ENCODE measurements at places on chromosomes 6 and 20. TPM values are rescaled to one million over a fixed set of nuclear protein-coding genes. Genes with fewer than 3 reads are reported as not detected.

GRCh38 chr6:56906752-56907151, 48.2 kb upstream of the BEND6 start:
- DNase-seq: peak; percentile 59

- no peak for DNase-seq
Observed at GRCh38 chr20:1897541-1897940, 2.3 kb downstream of the SIRPA start.

- no peak for DNase-seq
Observed at GRCh38 chr6:157261606-157262005, 61.7 kb downstream of the TMEM242 start.

DNA sequence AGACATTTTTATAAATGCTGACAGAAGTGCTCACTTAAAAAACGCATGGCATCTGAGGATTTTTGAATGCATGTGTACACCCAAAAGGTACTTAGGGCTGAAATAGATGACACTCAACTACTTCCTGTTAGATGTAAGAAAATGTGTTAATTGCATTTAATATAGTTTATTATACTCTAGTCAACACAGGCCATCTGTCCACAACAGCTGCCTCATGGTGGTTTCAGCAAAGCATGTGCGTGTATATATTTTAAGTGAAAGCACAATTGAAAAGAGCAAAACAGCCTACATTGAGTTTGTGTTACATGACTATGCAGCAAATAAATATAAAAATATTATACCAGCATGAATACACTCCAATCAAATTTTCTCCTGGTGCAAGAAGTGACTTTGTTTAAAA, 1233.0 kb upstream of the EYS start:
- no peak for DNase-seq

GRCh38 chr20:24407151-24407550, 62.3 kb upstream of the SYNDIG1 start:
- DNase-seq: no peak

DNA sequence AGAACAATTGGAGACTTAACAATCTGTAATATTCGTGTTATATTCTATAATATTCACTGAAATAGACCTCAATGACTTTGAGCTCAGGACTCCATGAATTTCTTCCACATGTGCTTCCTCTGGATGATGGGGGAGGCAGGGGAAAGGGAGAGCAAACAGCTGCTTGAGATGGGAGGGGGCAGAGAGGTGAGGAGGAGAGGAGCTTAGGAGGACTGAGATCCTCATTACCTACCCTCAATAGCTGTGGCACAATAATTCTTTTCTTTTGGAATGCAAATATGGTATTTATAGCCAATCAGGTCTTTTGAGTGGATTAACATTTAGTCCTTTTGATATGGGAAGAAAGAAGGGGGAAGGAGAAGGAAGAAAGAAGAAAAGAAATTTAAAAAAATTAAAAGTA, 64.1 kb upstream of the ZNF217 start:
- peak; percentile 28 for DNase-seq

- DNase-seq: no peak
Observed at GRCh38 chr6:34445313-34445860, 19.5 kb upstream of the RPS10 start.

DNA sequence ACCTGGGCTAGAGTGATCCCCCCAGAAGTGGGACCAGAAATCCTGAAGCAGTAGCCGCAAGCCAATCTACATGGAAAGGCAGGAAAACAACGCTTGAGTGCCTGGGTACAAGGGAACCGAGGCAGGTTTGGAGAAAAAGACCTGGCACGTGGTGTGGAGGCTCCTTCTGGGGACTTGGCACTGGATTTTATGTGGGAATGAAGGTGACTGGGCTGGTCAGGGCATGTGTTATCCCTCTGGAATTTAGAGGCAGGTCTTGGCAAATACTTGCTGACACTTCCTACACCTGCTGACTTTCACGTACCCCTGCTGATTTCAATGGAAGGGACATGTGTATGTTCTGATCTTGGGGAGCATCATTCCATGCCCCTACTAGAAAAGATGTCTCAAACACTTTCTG, 25.0 kb upstream of the FAM217A start:
- peak; percentile 59 for DNase-seq

DNA sequence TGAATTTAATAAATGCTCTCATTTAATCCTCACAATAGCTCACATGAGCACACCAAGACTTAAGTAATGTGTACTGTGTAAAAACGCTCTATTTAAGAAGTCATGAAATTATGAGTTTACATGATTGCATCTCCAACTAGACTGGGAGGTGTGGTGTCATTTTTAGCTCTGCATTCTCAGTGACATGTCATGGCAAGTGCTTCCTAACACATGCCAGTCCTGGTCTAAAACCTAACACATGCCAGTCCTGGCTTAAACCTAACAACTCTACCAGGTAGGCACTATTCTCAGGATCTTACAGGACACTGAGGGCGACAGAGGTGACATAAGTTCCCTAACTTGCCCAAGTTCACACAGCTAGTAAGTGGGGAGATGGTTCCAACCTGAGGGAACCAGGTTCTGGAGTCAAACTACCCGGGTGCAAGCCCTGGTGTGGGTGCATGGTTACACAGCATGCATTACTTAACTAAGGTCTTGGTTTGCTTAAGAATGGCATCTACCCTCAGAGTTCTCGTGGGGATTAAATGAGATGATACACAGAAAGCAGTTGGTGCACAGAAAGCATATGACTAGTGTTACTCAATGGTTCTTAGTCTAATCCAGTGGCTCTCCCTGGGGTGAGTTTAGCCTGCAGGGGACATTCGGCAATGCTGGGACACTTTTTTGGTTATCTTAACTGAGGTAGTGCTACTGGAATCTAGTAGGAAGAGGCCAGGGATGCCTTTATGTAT, 14.7 kb downstream of the CLDN20 start:
- DNase-seq: no peak

GRCh38 chr20:24616258-24617079, 147.0 kb downstream of the SYNDIG1 start:
- DNase-seq: no peak

- peak; percentile 87 for DNase-seq
Observed at GRCh38 chr6:132648356-132648755, 10.6 kb downstream of the TAAR1 start.

- DNase-seq: no peak
Observed at GRCh38 chr6:129871221-129871620, 10.1 kb upstream of the TMEM244 start.

GRCh38 chr6:166300357-166300987, 7.7 kb downstream of the PRR18 start:
- DNase-seq: no peak

- DNase-seq: no peak
Observed at GRCh38 chr20:22003680-22004079, 298.2 kb downstream of the PAX1 start.

- DNase-seq: peak; percentile 91
Observed at GRCh38 chr20:1860446-1860845, 34.8 kb upstream of the SIRPA start.

DNA sequence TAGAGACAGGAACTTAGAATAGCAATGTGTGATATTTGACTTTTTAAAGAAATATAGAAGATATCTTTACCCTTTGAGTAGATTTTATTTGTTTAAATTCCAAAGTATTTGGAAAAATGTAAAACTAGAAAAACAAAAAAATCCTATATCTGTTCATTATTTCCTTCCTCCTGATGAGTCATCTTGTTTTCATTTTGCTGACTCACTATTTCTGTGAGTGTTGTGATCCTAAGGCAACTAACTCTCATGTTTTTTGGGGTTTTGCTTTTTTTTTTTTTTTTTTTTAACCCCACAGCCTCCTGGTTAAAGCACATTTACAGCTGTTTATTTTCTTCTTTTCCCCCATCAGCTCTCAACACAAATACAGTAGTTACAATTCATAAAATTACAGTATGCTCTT, 37.8 kb upstream of the THEMIS start:
- peak; percentile 84 for DNase-seq

DNA sequence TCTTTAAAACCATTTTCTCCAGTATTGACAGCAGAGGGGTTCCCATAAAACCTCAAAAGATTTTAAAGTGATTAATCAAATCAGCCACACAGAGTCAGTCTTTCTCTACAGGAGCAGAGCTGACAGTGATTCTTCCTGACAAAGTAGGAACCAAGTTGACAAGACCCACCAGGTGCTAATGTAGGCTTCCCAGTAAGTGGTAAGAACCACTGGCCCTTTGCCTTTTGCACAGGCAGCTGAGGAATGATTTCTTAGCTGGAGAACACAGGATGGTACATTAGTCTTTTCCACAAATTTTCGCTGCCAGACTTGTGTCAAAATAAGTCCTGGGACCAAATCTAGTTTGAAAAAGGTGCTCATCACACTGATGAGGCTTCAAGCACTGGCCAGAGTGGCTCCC, 95.8 kb downstream of the ARMC2 start:
- DNase-seq: no peak

- DNase-seq: peak; percentile 48
Observed at GRCh38 chr6:45507186-45507585, 129.5 kb upstream of the SUPT3H start.

- peak; percentile 65 for DNase-seq
Observed at GRCh38 chr20:63969838-63970713, at the start of gene ZNF512B. Gene ZNF512B, minus strand, starts transcription at chr20:63969930. Its CDS starts 1,980 bp downstream, at chr20:63967950.

DNA sequence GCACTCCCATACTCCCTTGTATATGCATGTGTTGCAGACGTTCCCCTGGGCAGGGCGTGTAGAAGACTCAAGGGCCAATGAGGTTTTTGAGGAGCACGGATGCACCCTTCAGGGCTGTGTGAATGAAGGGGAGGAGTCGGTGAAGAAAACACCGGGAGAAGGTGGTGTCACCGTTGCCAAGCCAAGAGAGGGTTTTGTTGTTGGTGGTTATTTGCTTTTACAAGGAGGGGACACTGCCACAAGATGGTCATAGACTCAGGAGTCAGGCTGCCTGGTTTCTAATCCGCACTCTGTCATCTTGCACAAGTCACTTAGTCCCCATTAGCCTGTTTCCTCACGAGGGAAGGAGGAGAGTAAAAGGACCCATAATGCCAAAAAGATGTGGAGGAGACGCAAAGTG, 124.0 kb downstream of the PXDC1 start:
- no peak for DNase-seq

DNA sequence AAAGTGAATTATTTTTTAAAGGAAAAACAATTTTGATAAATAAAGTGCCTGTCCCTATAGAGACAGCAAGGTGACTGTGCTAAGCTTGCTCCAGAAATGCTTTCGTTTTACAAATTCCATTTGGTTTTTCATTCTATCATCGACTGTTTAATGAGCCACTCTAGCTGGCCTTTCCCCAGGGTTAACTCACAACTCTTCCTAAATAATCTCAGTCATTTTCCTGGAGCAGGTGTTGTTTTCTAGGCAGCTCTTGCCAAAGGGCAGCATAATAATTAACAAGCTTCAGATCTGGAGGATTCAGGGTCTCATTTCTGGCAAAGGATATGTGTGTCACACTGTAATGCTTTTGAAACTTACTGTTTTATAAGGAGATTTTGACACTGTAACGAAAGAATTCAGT, 184.2 kb downstream of the KHDC1L start:
- DNase-seq: no peak

GRCh38 chr20:43923322-43923721, 8.7 kb downstream of the TOX2 start:
- no peak for DNase-seq

GRCh38 chr6:33049323-33050013, 24.0 kb downstream of the HLA-DPA1 start:
- DNase-seq: no peak

DNA sequence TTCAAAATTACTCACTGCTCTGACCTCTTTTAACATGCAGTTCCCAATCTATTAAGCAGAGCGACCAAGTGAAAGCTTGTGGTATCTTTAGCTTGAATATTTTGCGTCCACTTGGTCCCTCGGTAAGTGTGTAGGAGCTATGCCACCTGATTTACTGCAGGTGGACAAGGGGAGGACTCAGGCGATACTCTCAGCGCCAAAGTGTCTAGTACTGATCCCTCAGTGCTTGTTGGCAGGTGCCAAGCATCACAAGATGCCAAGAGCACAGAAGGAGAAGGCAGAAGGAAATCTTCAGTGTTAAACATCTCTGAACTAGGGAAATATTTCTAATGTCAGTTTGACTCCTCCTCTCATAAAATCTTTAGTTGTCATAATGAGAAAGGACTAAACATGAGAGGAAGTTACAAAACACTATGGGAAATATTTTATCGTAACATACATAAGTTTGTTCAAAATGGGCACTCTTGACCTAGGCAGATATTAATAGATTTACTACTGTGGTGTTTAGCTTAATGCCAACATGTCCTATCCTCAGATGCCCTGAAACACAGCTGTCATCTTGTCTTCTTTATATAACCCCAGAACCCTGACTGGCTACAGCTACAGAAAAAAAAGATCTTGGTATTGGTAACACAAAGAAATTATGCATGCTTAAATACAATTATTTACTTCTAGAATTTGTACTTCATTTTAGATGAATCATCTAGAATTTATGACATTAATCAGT, 19.5 kb downstream of the NHLRC1 start:
- no peak for DNase-seq

GRCh38 chr6:40727271-40727670, 140.1 kb upstream of the LRFN2 start:
- DNase-seq: no peak

The SLC17A9 gene
- total RNA-seq: not detected

The PLEKHG1 gene
- total RNA-seq: not detected

The CST9 gene
- total RNA-seq: not detected

The DSN1 gene
- total RNA-seq: 73.1 TPM

The BFSP1 gene
- total RNA-seq: 5.5 TPM

The CCM2L gene
- not detected for total RNA-seq

The NDUFAF5 gene
- total RNA-seq: 27.6 TPM

The OR12D3 gene
- not detected for total RNA-seq

The DYNLRB1 gene
- total RNA-seq: 305 TPM

The NECAB3 gene
- 32.0 TPM for total RNA-seq

The CGA gene
- total RNA-seq: 26.6 TPM

The ENPP3 gene
- total RNA-seq: 0.54 TPM

The FHL5 gene
- total RNA-seq: not detected

The SAYSD1 gene
- total RNA-seq: 24.2 TPM

Measured in M059J (cell line).